ENCODE measurements at places on chromosomes 11 and 22. TPM values are rescaled to one million over a fixed set of nuclear protein-coding genes. Genes with fewer than 3 reads are reported as not detected.

HTR3B gene
- total RNA-seq, result not detected

DNA sequence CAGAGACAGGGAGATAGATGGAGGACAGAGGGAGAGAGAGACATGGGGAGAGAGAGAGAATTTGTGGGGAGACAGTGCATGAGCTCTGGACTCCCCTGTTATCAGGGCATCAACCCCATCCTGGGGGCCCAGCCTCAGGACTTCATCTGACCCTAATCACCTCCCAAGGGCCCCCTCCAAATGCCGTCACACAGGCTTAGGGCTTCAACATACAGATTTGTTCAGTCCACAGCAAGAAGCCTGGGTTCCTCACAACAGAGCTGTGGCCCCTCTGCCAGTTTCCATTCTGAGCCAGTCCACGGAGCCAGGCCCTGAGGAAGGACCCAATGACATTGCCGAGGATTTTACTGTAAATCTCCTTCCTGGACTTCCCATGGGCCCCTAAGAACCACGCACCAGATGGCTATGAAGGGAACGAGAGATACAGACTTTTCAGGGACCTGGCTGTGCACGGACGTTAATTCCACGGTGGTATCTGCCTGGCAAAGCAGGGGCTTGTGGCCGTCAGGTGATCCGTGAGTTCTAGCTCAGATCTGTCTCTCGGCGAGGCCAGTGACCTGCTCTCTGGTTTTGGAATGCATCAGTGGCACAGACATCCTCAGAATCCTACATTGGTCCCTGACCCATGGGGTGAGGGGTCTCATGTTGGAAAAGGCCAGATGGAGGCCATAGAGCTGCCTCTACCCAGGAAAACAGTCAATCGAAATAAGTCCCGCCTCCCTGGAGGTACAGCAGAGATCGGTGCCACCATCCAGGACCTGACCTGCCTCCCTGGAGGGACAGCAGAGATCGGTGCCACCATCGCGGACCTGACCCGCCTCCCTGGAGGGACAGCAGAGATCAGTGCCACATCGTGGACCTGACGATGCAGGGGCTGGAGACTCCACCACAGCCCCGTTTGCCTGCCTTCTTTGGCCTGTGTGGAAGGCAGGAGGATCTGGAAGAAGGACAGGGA is 8.7 kb upstream of the B4GALNT4 start:
- no peaks in the 10 kb centered on the region for H3K36me3 ChIP-seq
- no peaks in the 10 kb centered on the region for H3K27me3 ChIP-seq
- peaks cover 14% of the 10 kb centered on the region for H3K4me1 ChIP-seq
- H3K4me3 ChIP-seq, result no peak overlapping the region
- DNase-seq, result no peak

SLC15A3 gene
- 7.0 TPM for total RNA-seq

CRYBA4 gene
- total RNA-seq, result not detected

UBQLN3 gene
- total RNA-seq, result not detected

CTSW gene
- 1.7 TPM for total RNA-seq

- no peak overlapping the region for H3K27ac ChIP-seq
- peaks cover 10% of the 10 kb centered on the region for H3K4me1 ChIP-seq
- H3K36me3 ChIP-seq, result no peaks in the 10 kb centered on the region
- DNase-seq, result no peak
- H3K27me3 ChIP-seq, result no peaks in the 10 kb centered on the region
Observed at GRCh38 chr22:32127904-32128303, 31.2 kb downstream of the C22orf42 start.

- H3K27me3 ChIP-seq, result peaks cover 23% of the 10 kb centered on the region
- no peaks in the 10 kb centered on the region for H3K4me1 ChIP-seq
- H3K4me3 ChIP-seq, result no peak overlapping the region
- no peak overlapping the region for H3K27ac ChIP-seq
Observed at GRCh38 chr11:19455731-19456130, 215.0 kb upstream of the E2F8 start.

FAU gene
- 1,182 TPM for total RNA-seq

TSPAN32 gene
- total RNA-seq, result 7.6 TPM

- H3K36me3 ChIP-seq, result no peaks in the 10 kb centered on the region
- no peak for DNase-seq
- no peaks in the 10 kb centered on the region for H3K27me3 ChIP-seq
- H3K4me1 ChIP-seq, result peaks cover 5% of the 10 kb centered on the region
- H3K4me3 ChIP-seq, result no peak overlapping the region
Observed at GRCh38 chr11:88482871-88483301, 145.3 kb upstream of the CTSC start.

DEPDC7 gene
- total RNA-seq, result 2.0 TPM

DNA sequence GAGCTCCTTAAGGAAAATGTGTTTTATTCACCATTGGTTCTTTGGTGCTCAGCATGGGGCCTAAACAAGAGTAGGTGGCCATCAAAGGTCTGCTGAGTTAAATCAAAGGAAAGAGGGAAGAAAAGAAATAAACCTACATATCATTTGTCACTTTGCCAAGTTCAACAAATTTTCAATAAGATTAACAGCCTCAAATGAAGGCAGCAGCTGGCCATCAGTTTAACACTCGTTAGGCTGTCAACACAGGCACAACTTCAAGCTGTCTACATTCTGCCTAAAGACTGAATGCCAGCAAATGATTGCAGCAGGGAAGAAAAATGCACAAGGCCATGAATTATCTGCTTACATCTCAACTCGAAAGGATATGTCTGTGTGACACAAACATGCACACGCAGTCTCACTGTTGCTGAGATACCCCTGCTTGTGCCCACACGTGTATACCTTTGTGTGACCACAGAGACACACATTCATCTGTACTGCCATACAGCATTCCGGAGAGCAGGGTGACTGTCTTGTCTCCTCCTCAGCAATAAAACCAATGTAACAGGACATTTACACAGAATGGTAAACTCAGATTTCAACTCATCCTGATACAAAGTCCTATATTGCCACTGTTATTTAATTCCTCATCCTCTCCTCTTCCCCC is 40.1 kb downstream of the TRIM66 start:
- DNase-seq, result no peak
- no peak overlapping the region for H3K4me3 ChIP-seq
- H3K27me3 ChIP-seq, result no peaks in the 10 kb centered on the region
- peaks cover 9% of the 10 kb centered on the region for H3K4me1 ChIP-seq
- H3K27ac ChIP-seq, result no peak overlapping the region
- peaks cover 47% of the 10 kb centered on the region for H3K36me3 ChIP-seq

HEPN1 gene
- total RNA-seq, result not detected

GRCh38 chr11:126480015-126480409 is 124.5 kb downstream of the ST3GAL4 start:
- H3K27me3 ChIP-seq, result no peaks in the 10 kb centered on the region
- no peak overlapping the region for H3K4me3 ChIP-seq
- no peaks in the 10 kb centered on the region for H3K36me3 ChIP-seq

MYBPC3 gene
- total RNA-seq, result not detected

XPNPEP3 gene
- total RNA-seq, result 25.8 TPM

- H3K4me3 ChIP-seq, result no peak overlapping the region
- DNase-seq, result no peak
- H3K27me3 ChIP-seq, result no peaks in the 10 kb centered on the region
- peaks cover 76% of the 10 kb centered on the region for H3K36me3 ChIP-seq
Observed at GRCh38 chr22:19514831-19515565, 9.2 kb downstream of the CLDN5 start.

GRCh38 chr11:92087725-92088537 is 136.7 kb upstream of the FAT3 start:
- H3K4me3 ChIP-seq, result no peak overlapping the region
- H3K4me1 ChIP-seq, result no peaks in the 10 kb centered on the region
- H3K36me3 ChIP-seq, result no peaks in the 10 kb centered on the region
- no peak overlapping the region for H3K27ac ChIP-seq
- H3K27me3 ChIP-seq, result no peaks in the 10 kb centered on the region
- no peak for DNase-seq

HOATZ gene
- not detected for total RNA-seq

SF1 gene
- 318 TPM for total RNA-seq

GRCh38 chr11:76807206-76807875 is 24.2 kb downstream of the TSKU start:
- H3K36me3 ChIP-seq, result no peaks in the 10 kb centered on the region
- no peak overlapping the region for H3K27ac ChIP-seq
- H3K4me1 ChIP-seq, result peaks cover 31% of the 10 kb centered on the region
- DNase-seq, result peak; percentile 91

- DNase-seq, result no peak
- H3K4me3 ChIP-seq, result no peak overlapping the region
- H3K36me3 ChIP-seq, result no peaks in the 10 kb centered on the region
- H3K27ac ChIP-seq, result no peak overlapping the region
- no peaks in the 10 kb centered on the region for H3K4me1 ChIP-seq
Observed at GRCh38 chr22:32900886-32901635, 99.6 kb downstream of the TIMP3 start.

Data from activated CD4-positive, alpha-beta T cell treated with anti-CD3 and anti-CD28 coated beads for 36 hours (primary cell).